Right renal cortex interstitium (tissue), 3 donors: ENCODE measurements at places on chromosomes 13 and 19. TPM values are rescaled to one million over a fixed set of nuclear protein-coding genes. Genes with fewer than 3 reads are reported as not detected.

The ZNF524 gene
- 8.1 TPM for polyA plus RNA-seq

GRCh38 chr13:28579736-28580135 is 79.2 kb upstream of the POMP start:
- DNase-seq, result no peak

DNA sequence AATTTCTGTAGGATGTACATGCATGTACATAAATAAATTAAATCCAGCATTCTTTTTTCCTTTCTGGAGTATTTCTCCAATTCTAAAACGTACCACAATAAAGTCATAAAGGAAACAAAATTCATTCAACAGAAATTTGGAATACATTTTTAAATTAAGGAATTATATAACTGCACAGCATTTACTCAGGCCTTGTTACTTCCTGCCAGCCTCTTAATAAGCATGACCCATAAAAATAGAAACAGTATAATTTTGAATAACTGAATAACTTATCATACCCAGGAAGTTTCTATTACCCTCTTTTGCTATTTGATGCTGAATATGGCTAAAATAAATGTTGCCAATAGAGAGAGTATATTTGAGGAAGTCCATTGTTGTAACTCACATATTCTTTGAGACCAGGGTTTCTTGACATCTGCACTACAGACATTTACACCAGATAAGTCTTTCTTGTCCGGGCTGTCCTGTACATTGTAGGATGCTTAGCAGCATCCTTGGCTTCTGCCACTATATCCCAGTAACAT is 178.2 kb downstream of the KLF12 start:
- DNase-seq, result no peak

The ZNF528 gene
- 27.4 TPM for polyA plus RNA-seq

DNA sequence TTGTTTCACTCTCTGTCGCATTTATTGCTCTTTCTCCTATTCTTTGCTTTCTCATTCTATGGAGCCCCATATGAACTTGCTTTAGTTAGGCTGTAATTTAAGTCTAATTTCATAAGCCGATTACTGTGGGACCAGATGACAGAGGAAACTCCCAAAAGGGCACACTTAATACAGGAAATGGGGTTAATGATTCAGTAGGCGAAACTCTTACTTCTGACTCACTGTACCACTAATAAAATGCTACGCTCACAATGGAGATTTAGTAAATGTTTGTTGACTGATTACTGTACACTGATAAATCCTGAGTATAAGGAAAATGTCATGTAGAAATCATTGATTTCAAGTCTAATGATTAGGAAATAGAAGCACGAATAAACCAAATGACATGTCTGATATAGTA is 276.4 kb downstream of the KLF5 start:
- no peak for DNase-seq

DNA sequence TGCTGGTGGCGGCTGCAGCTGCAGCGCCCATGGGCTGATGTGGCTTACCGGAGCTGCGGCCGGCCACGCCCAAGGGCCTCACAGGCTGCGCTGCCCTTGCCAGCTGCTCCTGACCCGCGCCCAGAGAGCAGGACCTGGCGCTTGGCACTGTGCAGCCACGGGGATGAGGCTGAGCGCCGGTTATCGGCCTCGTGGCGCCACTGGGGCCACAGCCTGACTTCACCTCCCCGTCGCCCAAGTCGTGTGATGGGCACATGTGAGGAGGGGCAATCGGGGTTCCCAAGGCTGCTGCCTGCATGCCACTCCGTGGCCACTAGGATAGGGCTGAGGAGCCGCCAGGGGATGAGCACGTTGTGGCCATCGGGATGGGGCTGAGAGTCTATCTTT is 77.2 kb upstream of the PABPC3 start:
- DNase-seq, result no peak

DNA sequence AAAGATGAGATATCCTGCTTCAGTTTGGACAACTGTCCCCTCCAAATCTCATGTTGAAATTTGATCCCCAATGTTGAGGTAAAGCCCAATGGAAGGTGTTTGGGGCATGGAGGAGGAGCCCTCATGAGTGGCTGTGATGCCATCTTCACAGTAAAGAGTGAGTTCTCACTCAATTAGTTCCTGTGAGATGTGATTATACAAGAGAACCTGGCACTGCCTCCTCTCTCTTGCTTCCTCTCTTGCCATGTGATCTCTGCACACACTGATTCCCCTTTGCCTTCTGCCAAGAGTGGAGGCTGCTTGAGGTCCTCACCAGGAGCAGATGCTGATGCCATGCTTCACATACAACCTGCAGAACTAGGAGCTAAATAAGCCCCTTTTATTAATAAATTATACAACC is 86.9 kb downstream of the HSPH1 start:
- no peak for DNase-seq

DNA sequence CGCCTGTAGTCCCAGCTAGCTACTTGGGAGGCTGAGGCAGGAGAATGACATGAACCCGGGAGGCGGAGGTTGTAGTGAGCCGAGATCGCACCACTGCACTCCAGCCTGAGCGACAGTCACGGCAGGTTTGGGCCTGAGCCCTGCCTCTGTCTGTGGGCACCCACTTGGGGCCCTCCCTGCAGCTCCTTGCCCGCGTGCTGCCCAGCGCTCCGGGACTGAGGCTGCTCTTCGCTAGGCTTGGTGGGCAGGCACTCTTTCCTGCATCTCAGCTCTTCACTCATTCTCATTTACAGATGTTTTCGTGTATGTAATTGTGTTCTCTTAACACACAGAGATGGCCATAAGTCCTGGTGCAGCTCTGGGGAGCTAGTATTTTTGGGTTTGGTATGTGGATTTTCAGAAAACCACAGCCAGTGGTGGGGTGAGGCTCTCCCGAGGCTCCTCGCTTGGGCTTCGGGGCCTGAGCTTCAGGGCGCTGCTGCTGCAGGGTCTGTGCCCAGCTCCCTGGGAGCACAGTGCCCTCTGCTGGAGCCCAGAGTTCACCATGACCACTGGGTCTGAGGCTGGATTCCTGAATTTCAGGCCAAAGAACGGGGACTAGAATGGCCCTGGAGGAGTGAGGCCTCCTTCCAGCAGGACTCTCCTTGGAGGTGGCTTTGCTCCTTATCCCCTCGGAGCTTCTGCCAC is 15.2 kb downstream of the UPF1 start:
- peak; percentile 65 for DNase-seq

GRCh38 chr19:11323601-11324078 is 15.8 kb downstream of the RAB3D start:
- DNase-seq, result no peak

- peak; percentile 36 for DNase-seq
Measured at GRCh38 chr19:19866611-19867248, 1.0 kb downstream of the ZNF253 start.

DNA sequence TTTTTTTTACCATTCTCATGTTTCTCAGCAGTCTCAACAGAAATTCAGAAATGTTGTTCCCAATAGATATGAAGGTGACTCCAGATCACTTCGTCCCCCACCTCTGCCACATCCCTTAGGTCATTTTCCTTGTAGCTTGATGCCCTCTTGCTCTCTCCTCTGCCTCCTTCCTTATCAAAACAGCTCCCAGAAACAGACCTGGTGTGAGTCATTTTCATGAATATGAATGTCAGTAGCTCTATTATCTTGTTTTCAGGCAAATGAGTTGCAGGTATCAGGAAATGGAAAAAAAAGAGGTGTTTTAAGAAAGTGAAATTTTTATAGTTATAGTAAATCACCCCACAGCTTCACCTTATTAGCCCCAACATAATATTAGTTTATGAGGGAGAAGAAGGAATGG is 539.3 kb downstream of the SUCLA2 start:
- no peak for DNase-seq

DNA sequence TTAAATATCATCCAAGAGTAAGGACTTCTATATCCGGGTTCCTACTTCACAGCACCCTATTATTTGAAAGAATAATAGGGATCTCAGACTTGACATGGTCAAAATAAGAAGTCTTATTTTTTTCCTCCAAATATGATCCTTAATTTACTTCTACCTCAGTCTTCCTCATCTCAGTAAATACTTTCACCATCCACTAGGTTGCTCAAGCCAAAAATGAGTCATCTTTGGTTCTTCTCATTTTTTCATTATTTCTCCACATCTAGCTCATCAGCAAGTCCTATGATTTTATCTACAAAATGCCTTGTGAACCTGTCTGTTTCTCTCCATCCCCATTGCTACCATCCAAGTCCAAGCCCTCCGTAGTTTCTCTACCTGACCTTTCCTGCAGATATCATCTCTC is 121.9 kb upstream of the GJB6 start:
- DNase-seq, result no peak

GRCh38 chr19:3687774-3688706 is 12.2 kb downstream of the PIP5K1C start:
- no peak for DNase-seq

The GET3 gene
- polyA plus RNA-seq, result 83.8 TPM

The KLF16 gene
- polyA plus RNA-seq, result 5.7 TPM

- DNase-seq, result no peak
Measured at GRCh38 chr13:26534036-26534726, 23.3 kb upstream of the WASF3 start.

GRCh38 chr13:105410602-105411001 is 1124.9 kb downstream of the EFNB2 start:
- DNase-seq, result no peak

- no peak for DNase-seq
Measured at GRCh38 chr13:113646376-113646775, 11.6 kb downstream of the ATP4B start.

The CFAP97D2 gene
- not detected for polyA plus RNA-seq

DNA sequence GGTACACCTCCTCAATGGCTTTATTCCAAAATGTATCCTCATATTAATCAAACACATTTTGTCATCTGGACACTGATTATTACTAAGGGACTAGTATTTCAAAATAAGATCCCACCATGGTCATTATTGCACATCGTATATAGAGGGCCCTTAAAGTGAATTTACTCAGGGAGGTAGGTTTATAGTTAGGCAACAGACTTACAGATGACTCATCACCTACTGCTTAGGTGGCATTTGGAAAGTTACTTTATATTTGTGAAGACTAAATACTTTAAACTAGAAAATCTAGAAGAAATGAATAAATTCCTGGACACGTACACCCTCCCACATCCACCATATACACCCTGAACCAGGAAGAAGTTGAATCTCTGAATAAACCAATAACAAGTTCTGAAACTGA is 353.0 kb downstream of the KCTD12 start:
- no peak for DNase-seq

DNA sequence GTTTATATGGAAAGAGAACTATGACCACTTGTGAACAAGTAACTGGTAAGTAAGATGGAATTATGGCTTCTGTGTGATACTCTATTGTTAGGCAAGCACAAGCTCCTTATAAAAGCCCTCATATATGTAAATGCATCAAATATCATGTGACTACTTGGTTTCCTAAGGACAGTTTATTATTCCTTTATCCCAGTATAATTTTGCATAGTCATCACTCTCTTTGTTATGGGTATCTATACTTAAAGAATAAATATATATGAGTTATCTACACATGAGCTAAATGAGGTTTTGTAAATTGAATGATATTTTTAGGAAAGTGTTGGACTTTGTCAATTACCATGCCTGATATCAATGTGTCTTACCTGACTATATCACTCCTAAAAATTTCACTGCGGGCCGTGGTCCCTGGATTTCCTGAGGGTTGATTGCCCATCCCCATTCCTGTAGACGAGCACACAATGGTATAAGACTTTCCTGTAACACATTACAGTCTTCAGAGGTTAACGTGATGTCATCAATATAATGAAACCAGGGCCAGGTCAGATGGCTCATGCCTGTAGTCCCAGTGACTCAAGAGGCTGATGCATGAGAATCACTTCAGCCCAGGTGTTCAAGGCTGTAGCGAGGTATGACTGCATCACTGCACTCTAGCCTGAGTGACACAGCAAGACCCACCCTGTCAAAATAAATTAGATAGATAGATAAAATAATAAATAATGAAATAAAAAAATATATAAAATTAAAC is 20.7 kb downstream of the ZNF844 start:
- no peak for DNase-seq

GRCh38 chr13:30299786-30300185 is 7.6 kb downstream of the KATNAL1 start:
- DNase-seq, result no peak

- no peak for DNase-seq
Measured at GRCh38 chr13:64534302-64534701, 2695.8 kb downstream of the PCDH9 start.

DNA sequence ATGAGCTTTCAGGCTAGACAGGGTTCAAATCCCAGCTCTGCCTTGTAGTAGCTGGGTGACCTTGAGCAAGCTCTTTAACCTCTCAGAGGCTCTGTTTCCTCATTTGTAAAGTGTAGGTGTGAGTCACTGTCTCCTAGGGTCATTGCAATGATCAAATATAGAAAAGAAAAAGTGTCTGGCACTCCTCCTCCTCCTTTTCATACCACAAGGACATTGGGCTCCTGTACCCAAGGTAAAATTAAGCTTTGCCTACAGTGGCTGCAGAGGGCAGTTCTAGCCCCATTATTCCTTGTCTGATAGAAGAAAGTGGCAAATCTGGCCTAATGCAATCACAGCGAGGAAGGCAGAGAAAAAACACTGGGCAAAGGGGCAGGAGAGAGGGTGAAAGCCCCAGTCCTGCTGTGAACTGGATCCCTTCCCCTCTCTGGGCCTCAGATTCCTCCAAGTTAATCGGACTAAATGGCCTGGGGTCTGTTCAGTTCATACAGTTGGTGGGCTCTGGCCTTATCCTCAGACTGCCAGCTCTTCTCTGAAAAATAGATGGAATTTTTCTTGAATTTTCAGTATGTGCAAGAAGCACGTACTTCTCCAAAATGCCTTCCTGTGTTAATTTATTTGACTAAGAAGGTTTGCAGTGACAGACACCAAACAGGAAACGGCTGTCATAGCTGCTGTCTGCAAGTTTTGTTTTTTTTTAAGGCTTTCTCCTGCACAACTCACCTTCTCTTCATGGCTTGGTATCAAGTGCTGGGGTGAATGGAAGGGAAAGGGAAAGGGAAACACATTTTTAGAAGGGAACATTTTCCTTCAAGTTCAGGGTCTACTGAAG is 35.3 kb downstream of the RGCC start:
- DNase-seq, result no peak

- DNase-seq, result no peak
Measured at GRCh38 chr19:46441866-46442265, 13.1 kb upstream of the PNMA8C start.

- DNase-seq, result no peak
Measured at GRCh38 chr13:89227356-89227755, 1556.2 kb downstream of the SLITRK5 start.

GRCh38 chr13:26978081-26978860 is 193.3 kb downstream of the USP12 start:
- DNase-seq, result no peak

The IER2 gene
- polyA plus RNA-seq, result 77.9 TPM

- DNase-seq, result no peak
Measured at GRCh38 chr19:5035105-5035761, 66.3 kb downstream of the KDM4B start.
